Panc1 (cell line): ENCODE measurements at places on chromosomes 7 and 10.

- H3K27ac ChIP-seq: no peak overlapping the region
- H3K4me3 ChIP-seq: no peak overlapping the region
- no peaks in the 10 kb centered on the region for H3K4me1 ChIP-seq
- no peaks in the 10 kb centered on the region for H3K36me3 ChIP-seq
- H3K27me3 ChIP-seq: no peaks in the 10 kb centered on the region
Observed at GRCh38 chr7:28136885-28137284, 43.7 kb downstream of the JAZF1 start.

GRCh38 chr7:68216051-68216450 is 1219.4 kb downstream of the TYW1 start:
- H3K4me1 ChIP-seq: no peaks in the 10 kb centered on the region
- H3K27ac ChIP-seq: no peak overlapping the region
- no peak overlapping the region for H3K4me3 ChIP-seq
- H3K27me3 ChIP-seq: no peaks in the 10 kb centered on the region
- no peaks in the 10 kb centered on the region for H3K36me3 ChIP-seq
- DNase-seq: no peak

GRCh38 chr7:12703881-12704280 is 16.4 kb downstream of the ARL4A start:
- H3K4me3 ChIP-seq: no peak overlapping the region
- DNase-seq: no peak
- H3K27ac ChIP-seq: no peak overlapping the region
- no peaks in the 10 kb centered on the region for H3K27me3 ChIP-seq

- DNase-seq: no peak
- H3K27me3 ChIP-seq: no peaks in the 10 kb centered on the region
- no peak overlapping the region for H3K4me3 ChIP-seq
- H3K27ac ChIP-seq: no peak overlapping the region
Observed at GRCh38 chr7:39100270-39100669, 122.6 kb downstream of the POU6F2 start.

GRCh38 chr7:37285706-37286453 is 162.8 kb downstream of the ELMO1 start:
- DNase-seq: no peak
- no peak overlapping the region for H3K27ac ChIP-seq
- H3K4me3 ChIP-seq: no peak overlapping the region
- H3K4me1 ChIP-seq: no peaks in the 10 kb centered on the region

DNA sequence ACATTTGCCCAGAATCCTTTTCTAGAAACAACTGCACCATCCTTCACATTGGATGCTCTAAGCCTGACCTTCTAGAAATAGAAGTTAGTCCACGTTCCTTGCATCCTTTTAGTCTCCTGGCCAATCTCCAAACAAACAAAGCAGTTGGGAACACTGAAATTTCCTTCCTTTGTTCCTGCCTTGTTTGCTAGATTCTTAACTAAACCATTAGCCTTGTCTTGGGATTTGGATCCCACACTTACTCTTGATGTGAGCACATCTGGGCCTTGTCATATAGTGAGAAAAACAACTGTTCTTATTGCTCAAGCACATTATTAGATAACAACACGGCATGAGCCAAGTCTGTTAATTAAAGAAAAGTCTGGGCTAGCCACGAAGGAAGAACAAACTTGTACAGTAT is 319.3 kb upstream of the GHITM start:
- no peak overlapping the region for H3K4me3 ChIP-seq
- no peaks in the 10 kb centered on the region for H3K4me1 ChIP-seq
- no peaks in the 10 kb centered on the region for H3K36me3 ChIP-seq
- no peaks in the 10 kb centered on the region for H3K27me3 ChIP-seq
- no peak for DNase-seq

- H3K36me3 ChIP-seq: no peaks in the 10 kb centered on the region
- H3K27me3 ChIP-seq: no peaks in the 10 kb centered on the region; the same call in 1 of the 2 replicates
- no peak overlapping the region for H3K27ac ChIP-seq
Observed at GRCh38 chr10:1540144-1540543, 197.2 kb downstream of the ADARB2 start.

DNA sequence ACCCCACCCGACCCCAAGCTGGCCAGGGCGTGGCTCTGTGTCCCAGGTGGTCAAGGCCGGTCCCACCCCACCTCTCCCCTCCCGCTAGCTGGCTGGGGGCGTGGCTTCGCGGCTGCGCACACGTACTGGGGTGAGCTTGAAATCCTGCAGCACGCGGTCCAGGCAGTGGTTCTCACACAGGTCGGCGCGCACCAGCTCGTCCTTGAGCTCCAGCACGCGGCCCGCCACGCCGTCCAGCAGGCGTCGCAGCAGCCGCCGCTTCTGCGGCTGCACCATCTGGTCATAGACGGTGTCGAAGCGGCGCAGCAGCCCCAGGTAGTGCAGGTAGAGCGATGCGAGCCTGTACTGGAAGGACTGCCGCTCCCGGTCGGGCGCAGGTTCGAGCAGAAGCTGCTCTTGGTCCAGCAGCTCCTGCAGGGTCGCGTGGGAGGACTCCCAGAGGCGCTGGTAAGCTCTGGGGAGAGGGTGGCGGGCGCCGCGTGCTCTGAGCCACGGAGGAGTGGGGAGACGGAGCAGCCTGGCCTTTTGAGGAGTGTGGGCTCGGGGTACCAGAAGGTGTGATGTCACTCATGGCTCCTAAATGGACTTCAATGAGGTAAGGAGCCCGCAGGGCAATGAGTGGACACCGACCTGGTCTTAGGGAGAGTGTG is 5.8 kb downstream of the H2BK1 start:
- no peaks in the 10 kb centered on the region for H3K4me1 ChIP-seq
- H3K27ac ChIP-seq: no peak overlapping the region
- no peaks in the 10 kb centered on the region for H3K36me3 ChIP-seq
- H3K4me3 ChIP-seq: no peak overlapping the region

DNA sequence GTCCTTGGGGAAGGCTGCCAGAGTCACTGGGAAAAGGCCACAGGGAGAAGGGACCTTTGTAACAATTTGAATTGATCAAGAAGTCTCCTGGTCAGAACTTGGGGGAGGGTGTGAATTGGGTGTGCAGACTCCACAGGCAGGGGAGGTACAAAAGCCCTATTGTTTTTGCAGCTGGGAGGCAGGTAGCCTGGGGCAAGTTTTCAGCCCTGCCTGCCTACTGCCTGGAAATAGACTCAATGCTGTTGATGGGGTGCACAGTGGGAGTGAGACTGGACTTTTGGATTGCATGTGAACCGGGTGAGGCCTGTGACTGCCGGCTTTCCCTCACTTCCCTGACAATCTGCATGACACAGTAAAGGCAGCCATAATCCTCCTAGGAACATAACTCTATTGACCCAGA is 947.0 kb downstream of the REEP3 start:
- no peak for DNase-seq
- no peak overlapping the region for H3K4me3 ChIP-seq
- no peaks in the 10 kb centered on the region for H3K36me3 ChIP-seq
- H3K4me1 ChIP-seq: no peaks in the 10 kb centered on the region
- H3K27me3 ChIP-seq: no peaks in the 10 kb centered on the region

GRCh38 chr7:34530259-34530658 is 127.8 kb upstream of the NPSR1 start:
- H3K4me3 ChIP-seq: no peak overlapping the region
- H3K27me3 ChIP-seq: no peaks in the 10 kb centered on the region
- H3K4me1 ChIP-seq: no peaks in the 10 kb centered on the region
- no peak overlapping the region for H3K27ac ChIP-seq

DNA sequence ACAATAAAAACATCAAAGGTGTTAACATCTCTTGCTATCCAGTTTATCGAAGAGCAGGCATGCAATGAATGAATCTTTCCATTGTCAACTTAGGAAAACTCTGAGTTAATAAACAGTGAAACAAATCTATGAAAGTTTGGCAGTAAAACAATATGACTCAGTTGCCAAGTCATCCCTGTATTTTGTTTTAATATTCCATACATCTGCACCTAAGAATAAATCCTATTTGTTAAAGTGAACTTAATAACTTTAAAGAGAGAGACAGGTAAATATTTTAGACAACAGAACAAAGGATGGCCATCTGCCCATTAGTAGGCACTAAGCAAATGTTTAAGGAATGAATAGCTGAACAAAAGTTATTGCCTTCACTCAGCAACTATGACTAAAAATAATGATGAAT is 700.5 kb upstream of the CELF2 start:
- H3K27me3 ChIP-seq: no peaks in the 10 kb centered on the region
- no peak overlapping the region for H3K4me3 ChIP-seq
- no peaks in the 10 kb centered on the region for H3K36me3 ChIP-seq
- no peak overlapping the region for H3K27ac ChIP-seq
- no peaks in the 10 kb centered on the region for H3K4me1 ChIP-seq
- no peak for DNase-seq

- DNase-seq: no peak
- H3K4me3 ChIP-seq: no peak overlapping the region
- no peaks in the 10 kb centered on the region for H3K27me3 ChIP-seq
- H3K36me3 ChIP-seq: no peaks in the 10 kb centered on the region
Observed at GRCh38 chr7:40874756-40875155, 740.0 kb downstream of the SUGCT start.

DNA sequence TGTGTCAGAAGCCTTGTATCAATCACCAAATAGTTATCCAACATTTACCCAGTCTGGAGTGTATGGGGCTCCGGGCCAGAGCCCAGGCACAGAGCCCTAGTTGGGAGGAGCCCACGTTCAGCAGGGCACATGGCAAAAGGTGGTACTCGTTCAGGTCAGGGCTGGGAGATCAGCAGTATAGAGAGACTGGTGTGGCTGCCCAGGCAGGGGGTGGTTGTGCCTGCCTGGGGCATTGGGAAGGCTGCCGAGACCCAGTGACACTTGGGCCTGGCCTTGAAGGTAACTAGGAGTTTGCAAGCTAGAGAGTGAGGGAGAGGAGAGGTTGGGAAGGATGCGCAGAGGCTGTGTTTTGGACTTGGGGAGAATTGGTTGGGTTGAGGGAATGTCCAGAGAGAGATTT is 48.9 kb upstream of the IGFBP3 start:
- H3K27me3 ChIP-seq: no peaks in the 10 kb centered on the region
- H3K27ac ChIP-seq: no peak overlapping the region

DNA sequence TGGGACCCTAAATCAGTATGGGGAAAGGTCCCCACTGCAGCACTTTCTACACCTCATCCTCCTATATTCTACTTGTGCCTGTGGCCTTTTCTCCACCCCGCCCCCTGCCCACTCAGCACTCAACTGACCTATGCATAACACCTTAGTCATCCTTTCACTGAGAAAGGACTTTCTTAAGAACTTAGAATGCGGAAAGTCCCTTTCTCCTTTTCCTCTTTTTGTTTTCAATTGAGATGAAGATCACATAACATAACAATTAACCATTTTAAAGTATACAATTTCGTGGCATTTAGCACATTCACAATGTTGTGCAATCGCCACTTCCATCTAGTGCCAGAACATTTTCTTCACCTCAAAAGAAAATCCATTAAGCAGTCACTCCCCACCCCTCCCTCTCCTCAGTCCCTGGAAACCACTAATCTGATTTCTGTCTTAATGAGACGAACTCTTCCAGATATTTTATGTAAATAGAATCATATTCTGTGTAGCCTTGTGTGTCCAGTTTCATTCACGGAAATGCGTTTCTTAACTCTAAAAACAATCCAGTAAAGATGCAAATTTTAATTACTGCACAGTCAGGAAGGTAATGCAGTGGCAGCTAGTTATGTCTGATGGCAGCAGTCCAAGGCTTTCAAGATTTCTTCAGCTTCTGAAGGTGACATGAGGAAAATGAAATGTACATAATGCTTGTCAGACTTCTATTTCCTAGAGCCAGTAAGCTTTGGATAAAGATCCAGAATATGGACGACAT is 41.7 kb downstream of the FAS start:
- peaks cover 6% of the 10 kb centered on the region; the same call in 1 of the 2 replicates for H3K4me1 ChIP-seq
- no peak overlapping the region for H3K27ac ChIP-seq
- no peaks in the 10 kb centered on the region for H3K36me3 ChIP-seq
- no peak overlapping the region for H3K4me3 ChIP-seq
- DNase-seq: peak; percentile 42

GRCh38 chr7:12357508-12357907 is 46.2 kb downstream of the VWDE start:
- no peak overlapping the region for H3K27ac ChIP-seq
- DNase-seq: no peak
- no peaks in the 10 kb centered on the region for H3K4me1 ChIP-seq
- H3K36me3 ChIP-seq: 0 out of 2 replicates have a peak, but pooled peaks cover 2% of the 10 kb centered on the region

DNA sequence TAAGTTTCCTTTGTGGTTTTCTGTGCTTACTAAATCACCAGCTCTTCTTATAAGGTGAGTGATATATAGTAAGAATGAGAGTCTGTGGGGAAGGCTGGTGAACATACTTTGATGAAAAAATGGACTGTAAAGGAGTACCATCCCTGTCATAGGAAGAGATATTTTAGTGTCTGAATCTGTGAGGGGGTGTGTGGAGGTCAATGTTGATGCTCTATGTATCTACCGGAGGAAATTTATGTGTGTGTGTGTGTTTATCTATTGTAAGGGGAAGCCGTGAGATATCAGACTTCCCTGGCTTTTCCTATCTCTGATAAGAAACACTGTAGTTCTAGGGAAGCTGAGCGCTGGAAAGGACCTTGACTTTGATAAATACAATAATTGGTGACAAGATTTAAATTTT is 179.0 kb downstream of the PCDH15 start:
- no peak for DNase-seq
- H3K4me3 ChIP-seq: no peak overlapping the region
- H3K36me3 ChIP-seq: no peaks in the 10 kb centered on the region
- no peaks in the 10 kb centered on the region for H3K27me3 ChIP-seq
- no peak overlapping the region for H3K27ac ChIP-seq

DNA sequence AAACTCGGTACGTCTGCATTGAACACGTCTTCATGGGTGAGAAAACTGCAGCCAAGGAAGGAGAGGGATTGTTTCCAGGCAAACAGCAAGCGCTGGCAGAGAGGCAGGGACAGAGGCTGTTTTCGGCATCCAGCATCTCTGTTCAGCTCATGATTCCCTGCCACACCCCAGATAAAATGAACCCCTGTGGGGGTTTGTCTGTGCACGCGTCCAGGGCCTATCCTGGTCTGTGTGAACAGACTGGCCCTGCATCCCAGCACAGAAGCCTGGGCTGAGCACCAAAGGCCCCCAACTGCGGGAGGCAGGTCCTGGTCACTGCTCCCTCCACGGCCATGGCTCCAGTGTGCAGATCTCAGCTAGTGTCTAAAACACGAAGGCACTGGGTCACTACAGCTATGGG is 83.3 kb upstream of the FAM20C start:
- H3K4me1 ChIP-seq: no peaks in the 10 kb centered on the region
- H3K4me3 ChIP-seq: no peak overlapping the region
- no peak overlapping the region for H3K27ac ChIP-seq
- no peaks in the 10 kb centered on the region for H3K36me3 ChIP-seq
- no peak for DNase-seq

- H3K27ac ChIP-seq: no peak overlapping the region
- H3K4me1 ChIP-seq: no peaks in the 10 kb centered on the region
- no peak overlapping the region for H3K4me3 ChIP-seq
Observed at GRCh38 chr7:65924193-65924592, 51.3 kb downstream of the VKORC1L1 start.
